Mesenchymal stem cell (in vitro differentiated cells and primary cell): ENCODE measurements at places on chromosomes 7 and 10.
A peak's percentile ranks its signal among the peaks of the same experiment; 100 is the strongest.

DNA sequence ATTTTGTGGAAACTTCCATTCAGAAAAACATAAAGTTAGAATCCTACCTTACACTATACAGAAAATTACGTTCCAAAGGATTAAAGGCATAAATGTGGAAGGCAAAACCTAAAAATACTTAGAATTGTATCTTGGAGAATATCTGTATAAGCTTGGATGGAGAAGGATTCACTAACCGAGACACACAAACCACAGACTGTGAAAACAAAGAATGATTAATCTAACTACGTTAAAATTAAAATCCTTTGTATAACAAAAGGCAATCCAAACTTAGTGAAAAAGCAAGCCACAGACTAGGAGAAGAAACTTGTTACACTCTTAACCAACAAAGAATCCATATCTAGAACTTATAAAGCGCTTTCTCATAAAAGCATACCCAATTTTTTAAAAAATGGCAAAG is 678.8 kb downstream of the INHBA start:
- no peak for DNase-seq

DNA sequence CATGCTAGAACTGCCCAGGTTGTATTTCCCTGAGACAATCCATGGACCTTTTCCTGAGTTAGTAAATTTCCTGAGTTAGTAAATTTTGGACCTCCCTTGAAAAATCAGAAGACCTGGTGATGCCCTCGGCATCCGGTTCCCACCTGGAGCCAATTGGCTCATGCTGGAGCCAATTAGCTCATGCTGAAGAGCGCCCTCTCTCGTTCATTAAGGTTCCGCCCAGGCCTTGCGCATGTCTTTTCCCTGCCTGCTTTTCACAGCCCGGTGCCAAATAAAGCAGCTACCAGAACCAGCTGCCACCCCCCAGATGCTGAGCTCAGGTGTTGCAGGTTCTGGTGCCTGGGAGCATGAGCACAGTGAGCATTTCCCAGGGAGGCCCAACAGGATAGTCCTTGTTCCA is 96.2 kb downstream of the APBB1IP start:
- DNase-seq: no peak

DNA sequence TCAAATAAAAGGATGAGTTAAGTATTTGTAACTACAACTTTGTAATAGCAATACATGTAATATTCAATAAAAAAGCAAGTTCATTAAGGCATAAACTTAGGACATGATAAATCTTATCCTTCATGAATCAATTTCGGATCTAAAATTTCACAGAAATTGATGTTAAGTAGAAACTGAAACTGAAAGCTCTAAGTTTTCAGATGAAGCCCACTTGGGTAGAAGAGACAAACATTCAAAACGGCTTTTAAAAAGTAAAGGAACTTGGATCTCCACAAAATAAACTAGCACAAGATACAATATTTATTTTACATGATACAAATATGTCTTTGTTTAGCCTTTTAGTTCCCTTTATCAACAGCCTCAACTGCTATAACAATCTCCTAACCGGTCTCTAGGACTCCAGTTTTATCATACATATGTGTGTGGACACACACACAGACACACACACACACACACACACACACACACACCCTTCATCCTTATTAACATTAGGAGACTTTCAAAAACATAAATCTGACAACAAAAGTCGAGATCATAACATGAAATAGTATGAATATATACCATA is 83.7 kb downstream of the USP6NL start:
- peak; percentile 61 for DNase-seq

GRCh38 chr7:84021292-84021908 is 173.2 kb downstream of the SEMA3A start:
- DNase-seq: no peak

DNA sequence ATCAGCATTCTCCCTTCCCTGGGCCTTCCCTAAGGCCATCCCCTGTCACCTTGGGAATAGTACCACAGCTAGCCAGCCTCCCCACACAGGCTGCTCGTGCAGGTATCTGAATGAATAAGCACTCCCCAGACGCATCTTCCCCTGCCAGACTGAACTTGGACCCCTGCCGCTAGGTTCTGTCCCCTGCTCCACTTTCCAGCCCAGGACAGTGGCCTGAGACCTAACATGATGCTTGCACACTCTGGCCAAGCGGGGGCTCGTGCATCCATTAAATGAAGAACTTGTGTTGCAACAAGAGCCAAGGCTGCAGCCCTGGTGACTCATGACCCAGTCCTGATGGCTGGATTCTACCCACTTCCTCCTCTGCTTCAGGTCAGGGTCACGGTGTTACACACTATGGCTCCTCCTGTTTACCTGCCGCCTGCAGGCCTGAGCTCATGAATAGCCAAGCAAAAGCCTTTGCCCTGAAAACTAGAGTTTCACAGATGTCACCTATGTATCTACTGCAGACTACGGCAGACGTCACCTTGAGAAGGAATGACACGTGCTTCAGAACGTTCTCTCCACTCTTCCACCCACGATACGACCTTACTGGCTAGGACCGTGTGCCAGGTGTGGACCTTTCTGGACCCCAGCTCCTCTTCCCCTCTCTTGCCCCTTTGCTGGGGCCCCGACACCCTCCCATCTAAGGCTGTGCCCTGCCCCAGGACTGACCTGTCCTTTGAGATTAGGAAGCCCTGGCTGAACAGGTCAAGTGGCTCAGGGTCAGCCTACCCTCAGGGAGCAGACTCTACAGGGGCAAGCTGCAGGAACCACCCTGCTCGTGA is 6.5 kb downstream of the ASB13 start:
- DNase-seq: peak; percentile 72

GRCh38 chr7:79403879-79404278 is 49.6 kb downstream of the MAGI2 start:
- DNase-seq: no peak

DNA sequence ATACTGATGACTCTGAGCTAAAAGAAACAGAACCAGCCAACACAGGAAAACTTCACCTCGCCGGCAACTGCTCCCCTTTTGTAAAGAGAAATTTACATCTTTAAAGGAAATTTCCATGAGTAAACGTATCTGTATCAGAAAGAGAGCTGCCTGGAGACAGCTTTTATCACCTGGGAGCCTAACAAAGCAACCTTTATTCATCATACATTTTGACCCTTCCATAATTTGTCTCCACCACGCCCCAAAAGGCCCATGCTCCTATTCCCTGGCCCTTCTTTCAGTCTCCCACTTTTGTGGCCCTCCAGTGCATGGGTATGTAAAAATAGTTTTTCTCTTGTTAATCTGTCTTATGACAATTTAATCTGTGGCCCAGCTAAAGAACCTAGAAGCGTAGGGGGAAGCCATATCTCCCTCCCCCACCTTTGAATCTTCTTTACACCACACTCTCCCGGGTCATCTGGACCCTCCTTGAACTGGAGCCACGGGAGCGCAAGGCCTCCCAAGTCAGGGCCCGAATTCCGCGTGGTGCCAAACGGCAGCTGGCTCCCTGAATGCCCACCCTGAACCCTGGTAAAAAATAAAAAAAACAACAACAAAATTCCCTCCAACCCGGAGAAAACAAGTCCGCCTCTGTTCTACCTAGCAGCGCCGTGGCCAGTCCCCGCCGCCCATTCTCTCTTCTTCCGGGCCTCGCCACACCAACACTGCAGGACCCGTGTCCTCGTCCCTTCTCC is 15.4 kb upstream of the FKBP9 start:
- no peak for DNase-seq
